ENCODE measurements at places on chromosomes 2 and 18.

GRCh38 chr18:74013955-74014354 lies 133.7 kb downstream of the FBXO15 start:
- peak; percentile 46 for DNase-seq

GRCh38 chr18:25832001-25832604 lies 258.3 kb downstream of the SS18 start:
- peak; percentile 2 for DNase-seq

DNA sequence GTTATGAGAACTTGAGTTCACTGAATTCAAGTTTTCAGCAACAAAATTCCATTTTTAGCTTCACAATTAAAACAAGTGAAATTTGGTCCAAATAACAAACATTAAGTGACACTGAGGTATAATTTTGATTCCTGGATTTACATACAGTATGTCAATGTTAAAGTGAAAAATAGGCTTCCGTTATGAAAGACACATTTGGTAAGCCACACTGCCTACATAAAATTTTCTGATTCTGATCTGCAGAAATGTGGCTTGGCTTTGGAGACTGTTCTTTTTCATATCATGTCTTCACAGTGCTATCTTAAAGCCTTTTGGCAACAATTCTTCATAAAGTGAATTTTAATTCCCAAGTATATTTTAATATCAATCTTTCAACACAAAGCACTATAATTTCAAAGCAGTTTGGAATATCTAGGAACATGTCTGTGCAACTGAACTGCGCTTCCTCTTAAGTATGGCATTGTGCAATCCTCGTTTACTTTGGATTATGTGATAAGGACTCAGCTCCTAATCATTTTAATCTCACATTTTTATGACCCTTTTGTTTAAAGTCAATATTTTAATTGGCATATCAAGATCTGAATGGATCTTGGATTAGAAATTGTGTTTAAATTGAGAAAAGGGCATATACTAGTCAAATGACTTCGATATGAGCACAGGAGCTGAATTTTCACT lies 60.0 kb downstream of the RBMS1 start:
- peak; percentile 44 for DNase-seq

- no peak for DNase-seq
Measured at GRCh38 chr2:48343571-48344440, 186.1 kb upstream of the STON1 start.

GRCh38 chr2:44126106-44126797 lies 42.4 kb upstream of the PPM1B start:
- no peak for DNase-seq

DNA sequence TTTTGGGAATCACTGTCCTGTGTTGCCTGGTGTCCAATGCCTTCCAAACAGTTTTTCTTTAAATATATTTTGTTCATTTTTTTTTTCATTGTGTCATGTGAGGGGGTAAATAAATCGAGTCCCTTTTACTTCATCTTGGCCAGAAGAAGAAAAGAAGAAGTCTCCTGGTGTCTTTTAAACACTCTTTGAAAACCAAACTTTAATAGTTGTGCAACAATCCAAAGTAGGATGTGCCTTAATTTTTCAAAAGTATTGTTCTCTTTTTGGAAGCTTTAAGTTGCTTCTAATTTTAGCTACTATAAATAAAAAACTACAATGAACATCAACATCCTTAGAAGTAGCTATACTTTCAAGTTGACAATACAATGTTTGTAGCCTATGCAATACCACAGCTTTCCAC lies 154.9 kb downstream of the ATAD2B start:
- DNase-seq: peak; percentile 21

DNA sequence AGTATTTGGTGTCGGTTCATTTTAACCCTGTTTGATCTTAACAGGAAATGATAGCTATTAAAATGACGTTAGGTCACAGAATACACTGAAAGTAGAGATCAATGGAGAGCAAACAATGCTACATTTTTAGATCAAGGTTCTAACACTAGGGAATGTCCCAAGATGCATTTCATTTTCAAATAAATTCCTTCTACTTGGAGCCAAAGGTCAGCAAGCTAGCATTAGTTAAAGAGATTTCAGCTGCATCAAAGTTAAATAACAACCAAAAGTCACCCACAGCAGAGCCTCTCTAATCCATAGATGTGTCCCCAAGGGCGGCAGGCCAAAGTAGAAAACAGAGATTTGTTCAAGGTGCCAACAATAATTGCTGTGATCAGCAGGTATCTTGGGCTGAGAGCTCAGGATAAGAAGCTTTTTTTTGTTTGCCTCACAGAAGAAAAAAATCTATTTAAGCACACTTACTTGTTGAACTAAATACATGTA lies 1233.6 kb upstream of the TMEFF2 start:
- no peak for DNase-seq

DNA sequence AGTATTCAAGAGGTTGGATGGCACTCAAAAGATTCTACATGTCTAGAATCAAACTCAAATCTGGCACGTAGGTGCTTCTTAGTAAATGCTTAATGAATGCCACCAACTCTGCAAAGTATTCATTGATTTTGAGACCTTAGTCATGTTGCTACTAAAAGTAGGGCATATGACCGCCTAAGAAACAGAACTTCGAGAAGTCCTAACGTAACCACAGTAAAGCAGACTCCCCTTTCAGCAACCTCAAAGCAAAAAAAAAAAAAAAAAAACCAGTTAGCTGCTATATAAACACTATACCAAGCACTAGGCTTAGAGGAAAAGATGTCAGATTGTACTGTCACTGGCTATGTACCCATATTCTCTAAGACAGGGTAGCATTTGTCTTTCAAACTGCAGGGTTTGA lies 33.9 kb downstream of the PTCD3 start:
- DNase-seq: no peak

- no peak for DNase-seq
Measured at GRCh38 chr2:122390406-122390805, 635.0 kb downstream of the TSN start.

- DNase-seq: peak; percentile 71
Measured at GRCh38 chr2:45721150-45721549, 69.7 kb downstream of the PRKCE start.

- DNase-seq: peak; percentile 84
Measured at GRCh38 chr18:35376742-35377695, at the start of gene ZNF396. Gene ZNF396, minus strand, starts transcription at chr18:35377337. Its CDS starts 3,045 bp downstream, at chr18:35374292.

DNA sequence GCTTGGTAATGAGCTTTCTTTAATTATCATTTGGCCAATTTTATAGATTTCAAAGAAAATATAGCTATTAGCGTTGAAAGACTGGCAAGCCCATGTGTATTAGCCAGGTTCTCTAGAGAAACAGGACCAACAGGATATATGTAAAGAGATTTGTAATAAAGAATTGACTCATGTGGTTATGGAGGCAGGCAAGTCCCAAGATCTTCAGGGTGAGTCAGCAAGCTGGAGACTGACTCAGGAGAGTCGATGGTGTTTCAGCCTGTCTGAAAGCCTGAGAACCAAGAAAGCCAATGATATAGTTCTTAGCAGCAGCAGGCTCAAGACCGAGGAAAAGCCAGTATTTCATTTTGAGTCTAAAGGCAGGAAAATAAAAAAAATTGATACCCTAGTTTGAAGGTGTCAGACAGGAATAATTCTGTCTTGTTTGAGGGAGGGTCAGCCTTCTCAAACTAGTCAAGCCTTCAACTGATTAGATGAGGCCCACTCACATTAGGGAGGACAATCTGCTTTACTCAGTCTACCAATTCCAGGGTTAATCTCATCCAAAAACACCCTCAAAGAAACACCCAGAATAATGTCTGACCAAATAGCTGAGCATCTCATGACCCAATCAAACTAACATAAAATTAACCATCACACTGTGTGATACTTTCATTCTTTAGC lies 78.3 kb upstream of the CRIM1 start:
- DNase-seq: no peak

- no peak for DNase-seq
Measured at GRCh38 chr2:25388491-25388890, 46.8 kb upstream of the DNMT3A start.

- no peak for DNase-seq
Measured at GRCh38 chr2:68216454-68217310, 35.6 kb downstream of the PPP3R1 start.

DNA sequence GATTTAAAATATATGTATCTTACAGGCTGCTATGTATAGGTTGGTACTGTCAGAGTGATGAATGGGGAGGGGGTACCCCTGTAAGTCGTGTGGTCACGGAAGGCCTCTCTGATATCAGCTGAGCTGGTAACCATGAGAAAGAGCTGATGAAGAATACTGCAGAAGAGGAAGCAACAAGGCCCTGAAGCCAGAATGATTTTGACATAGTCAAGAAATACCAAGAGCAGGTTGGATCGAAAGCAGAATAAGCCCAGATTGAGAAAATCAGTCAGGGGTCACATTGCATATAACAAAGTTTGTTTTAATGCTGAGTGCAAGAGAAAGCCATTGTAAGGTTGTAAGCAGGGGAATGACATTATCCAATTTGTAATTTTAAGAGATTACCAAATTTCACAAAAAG lies 57.3 kb downstream of the UNC50 start:
- DNase-seq: peak; percentile 15

GRCh38 chr2:8239531-8240088 lies 442.2 kb upstream of the ID2 start:
- DNase-seq: peak; percentile 94

- DNase-seq: no peak
Measured at GRCh38 chr2:25050128-25050527, 8.3 kb downstream of the EFR3B start.

DNA sequence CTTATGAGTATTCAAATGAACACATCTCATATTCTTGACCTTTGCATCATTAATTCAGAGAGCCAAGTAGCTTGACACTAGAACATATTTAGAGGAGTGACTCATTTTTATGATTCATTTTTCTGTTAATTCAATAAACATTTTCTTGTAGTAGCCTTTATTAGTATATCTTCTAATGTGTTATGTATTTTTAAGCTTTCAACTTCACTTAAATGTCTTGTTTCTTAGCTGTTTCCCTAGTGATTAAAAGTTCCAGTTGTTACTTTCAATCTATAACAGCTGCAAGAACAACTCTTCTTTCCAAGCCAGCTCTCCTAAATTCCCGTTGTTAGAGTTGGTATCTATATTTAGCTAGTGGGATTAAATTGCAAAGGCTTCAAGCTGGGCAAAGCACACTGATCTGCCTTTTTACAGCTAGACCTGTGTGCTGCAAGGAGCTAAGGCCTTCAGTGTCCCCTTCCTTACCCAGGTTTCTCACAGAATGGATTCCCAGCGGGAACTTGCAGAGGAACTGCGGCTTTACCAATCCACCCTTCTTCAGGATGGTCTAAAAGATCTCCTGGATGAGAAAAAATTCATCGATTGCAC lies at the start of gene KLHL41:
Gene KLHL41 (plus strand): TSS at position 405 of the 588 bp plus-strand sequence. CDS start 77 bp downstream, at position 482.
- no peak for DNase-seq
